ENCODE measurements at places on chromosomes 3 and 15. TPM values are rescaled to one million over a fixed set of nuclear protein-coding genes. Genes with fewer than 3 reads are reported as not detected.

The OSBPL10 gene
- 46.9 TPM for total RNA-seq

The GJD2 gene
- not detected for total RNA-seq

The PAK6 gene
- total RNA-seq, result 3.3 TPM

- no peak for DNase-seq
These were observed 5.8 kb upstream of the DBR1 start for GRCh38 chr3:138180375-138181029.

- DNase-seq, result no peak
These were observed 274.1 kb downstream of the OTOL1 start for GRCh38 chr3:161770484-161771386.

DNA sequence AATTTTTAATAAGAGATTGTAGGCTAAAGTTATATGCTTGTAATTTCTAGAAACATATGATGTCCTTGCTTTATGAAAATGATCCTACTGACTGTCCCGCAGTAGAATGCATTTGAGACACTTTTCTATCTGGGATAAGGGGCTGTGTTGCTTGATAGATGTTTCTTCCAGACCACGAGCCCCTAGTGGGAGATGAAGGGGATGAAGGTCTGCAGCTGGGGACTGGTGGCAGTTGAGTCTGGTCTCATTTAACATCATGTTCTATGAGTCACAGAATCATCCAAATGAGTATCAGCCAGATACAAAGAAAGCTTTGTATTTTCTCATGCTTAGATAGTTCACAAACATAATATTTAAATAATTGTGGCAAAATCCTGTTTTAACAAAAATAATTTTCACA, 84.3 kb upstream of the PRTG start:
- DNase-seq, result no peak

Measured in uterus (tissue), 4 donors.